T-helper 2 cell treated with Interferon-gamma antibody and Interleukin-4, amounts not matched to agents 5 μg/mL and 100 μg/mL, for 36 hours (primary cell): ENCODE measurements at places on chromosomes 5 and 9.
A peak's percentile ranks its signal among the peaks of the same experiment; 100 is the strongest.

DNA sequence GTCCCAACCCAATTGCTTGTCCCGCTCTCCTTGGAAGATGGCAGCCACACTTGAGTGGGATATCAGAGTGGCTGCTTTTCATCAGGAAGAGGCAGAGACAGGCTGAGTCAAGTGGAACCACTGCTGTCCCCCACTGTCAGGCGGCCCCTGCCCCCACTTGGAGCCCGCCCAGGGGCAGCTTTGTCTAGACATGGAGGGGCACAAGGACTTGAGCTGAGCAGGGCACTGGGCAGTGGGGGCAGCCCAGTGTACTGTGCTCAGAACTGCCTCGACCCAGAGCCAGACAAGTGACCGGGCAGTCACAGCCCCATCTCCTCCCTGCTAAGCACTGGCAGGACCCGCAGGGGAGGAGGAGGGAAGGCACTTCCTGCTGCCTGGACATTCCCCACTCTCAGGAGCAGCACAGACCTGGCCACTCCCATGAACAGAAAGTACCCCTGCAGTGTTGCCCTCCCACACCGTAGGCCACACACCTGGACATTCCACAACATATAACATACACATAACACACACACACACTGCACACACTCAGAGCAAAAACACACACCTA lies 91.0 kb downstream of the MRPL36 start:
- no peak for DNase-seq

DNA sequence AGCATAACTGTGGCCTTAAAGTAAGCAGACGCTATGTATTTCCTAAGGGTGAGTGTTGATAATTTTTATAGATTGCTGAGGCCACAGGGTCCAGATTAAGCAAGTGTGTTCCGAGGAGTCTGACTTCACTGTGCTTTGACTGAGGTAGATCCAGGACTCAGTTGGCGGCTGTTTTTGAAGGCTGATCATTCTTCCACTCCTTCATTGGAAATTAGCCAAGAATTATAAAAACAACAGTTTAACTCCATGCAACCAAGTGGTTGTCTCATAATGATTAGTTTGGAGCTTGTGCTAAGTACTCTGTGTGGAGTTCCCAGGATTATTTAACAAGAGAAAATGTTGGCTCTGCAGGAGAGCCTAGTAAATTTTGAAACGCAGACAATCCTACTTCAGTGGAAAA lies 19.1 kb downstream of the IQGAP2 start:
- no peak for DNase-seq

DNA sequence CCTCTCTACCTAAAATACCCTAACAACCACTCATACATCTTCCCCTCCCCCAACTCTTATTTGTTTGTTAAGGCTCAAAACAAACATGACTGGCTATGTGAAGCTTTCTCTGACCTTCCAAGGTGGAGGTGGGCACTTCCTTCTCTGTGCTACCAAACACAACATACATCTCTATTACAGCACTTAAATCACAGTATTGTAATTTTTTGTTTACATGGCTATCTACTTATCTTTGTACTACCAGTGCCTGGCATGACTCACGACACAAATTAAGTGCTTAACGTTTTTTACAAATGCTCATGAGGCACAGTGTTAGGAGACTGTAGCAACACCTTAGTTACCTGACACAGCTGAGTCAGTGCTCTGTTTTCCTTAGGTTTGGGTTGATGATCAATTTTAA lies 18.6 kb downstream of the HOMER1 start:
- no peak for DNase-seq

DNA sequence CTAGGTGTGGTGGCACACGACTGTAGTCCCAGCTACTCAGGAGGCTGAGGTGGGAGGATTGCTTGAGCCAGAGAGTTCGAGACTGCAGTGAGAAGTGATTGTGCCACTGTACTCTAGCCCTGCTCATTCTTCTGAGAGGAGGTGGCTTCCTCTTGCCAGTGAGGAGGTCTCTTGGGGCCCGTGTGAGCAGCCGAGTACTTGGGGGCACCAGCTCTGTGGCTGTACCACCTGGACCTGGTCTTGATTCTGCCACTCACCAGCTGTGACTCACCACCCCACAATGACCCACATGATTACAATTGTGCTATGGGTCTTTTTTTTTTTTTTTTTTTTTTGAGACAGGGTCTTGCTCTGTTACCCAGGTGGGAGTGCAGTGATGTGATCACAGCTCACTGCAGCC lies 18.0 kb upstream of the CRB2 start:
- DNase-seq: no peak

DNA sequence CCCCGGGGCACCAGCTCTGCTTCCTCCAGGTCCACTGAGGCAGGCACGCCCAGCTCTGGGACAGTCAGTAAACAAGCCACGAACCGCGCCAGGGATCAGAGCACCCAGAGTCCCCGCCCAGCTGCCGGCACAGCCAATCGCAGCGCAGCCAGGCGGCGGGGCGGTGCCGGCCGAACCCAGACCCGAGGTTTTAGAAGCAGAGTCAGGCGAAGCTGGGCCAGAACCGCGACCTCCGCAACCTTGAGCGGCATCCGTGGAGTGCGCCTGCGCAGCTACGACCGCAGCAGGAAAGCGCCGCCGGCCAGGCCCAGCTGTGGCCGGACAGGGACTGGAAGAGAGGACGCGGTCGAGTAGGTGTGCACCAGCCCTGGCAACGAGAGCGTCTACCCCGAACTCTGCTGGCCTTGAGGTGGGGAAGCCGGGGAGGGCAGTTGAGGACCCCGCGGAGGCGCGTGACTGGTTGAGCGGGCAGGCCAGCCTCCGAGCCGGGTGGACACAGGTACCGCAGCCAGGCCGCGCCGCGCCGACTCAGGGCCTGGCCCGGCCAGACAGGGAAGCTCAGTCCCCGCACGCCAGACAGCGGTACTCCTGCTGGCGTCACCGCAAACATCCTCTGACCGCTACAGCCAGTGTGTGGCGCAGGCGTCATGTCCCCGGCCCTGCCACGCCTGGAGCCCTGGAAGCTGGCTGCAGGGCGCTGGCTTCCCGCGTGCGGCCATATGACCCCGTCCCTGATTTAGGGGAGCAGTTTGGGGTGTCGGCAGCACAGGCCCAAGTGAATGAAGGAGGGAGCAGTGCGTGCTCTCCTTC lies at the start of gene CTSL:
CTSL (plus strand) TSS at position 220 of the 810 bp plus-strand sequence. CDS start 1,485 bp downstream, outside the sequence.
- DNase-seq: peak; percentile 37

DNA sequence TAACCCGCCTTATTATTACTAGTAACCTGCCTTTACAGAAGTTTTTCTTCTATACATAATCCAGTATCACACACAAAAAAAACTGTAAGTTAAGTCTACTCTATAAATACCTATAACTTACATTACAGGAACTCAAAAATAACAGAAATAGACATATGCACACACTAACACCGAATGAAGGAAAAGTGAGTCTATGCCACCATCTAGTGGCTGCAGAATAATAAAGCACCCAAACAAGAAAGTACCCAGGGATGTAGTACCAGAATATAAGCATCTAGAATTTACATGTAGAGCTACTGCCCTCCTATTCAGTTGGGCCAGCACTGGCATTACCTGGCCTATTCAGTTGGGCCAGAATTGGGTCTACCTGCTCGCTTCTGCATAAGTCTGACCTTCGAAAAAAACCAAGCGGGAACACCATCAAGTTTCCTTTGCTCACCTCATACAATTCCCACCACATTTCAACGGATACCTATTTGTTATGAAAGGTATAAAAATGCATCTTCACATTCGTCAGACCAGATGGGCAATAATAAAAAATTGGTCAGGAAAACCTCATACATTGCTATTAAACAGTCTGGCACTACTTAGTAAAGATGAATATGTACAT lies 4.0 kb upstream of the NIPSNAP3A start:
- no peak for DNase-seq

GRCh38 chr5:3489239-3489843 lies 106.3 kb upstream of the IRX1 start:
- no peak for DNase-seq

DNA sequence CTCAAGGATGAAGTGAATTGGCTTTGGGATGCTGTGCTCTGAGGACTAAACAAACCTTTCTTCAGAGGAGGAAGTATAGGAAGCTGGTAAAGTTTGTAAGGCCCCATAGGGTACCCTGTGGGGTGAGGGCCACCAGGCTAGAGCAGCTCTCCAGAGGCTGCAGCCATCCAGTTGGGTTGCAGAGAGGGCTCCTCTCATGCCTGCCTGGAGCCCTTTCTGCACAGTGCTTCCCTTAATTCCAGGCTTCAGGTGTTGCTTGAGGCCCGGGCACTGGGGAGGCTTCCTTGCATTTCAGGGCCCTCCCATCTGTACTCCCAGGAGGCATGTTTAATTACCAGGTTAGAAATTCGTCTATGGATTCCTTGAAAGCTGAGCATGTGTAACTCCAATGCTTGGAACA lies 95.3 kb upstream of the FSTL4 start:
- DNase-seq: no peak

DNA sequence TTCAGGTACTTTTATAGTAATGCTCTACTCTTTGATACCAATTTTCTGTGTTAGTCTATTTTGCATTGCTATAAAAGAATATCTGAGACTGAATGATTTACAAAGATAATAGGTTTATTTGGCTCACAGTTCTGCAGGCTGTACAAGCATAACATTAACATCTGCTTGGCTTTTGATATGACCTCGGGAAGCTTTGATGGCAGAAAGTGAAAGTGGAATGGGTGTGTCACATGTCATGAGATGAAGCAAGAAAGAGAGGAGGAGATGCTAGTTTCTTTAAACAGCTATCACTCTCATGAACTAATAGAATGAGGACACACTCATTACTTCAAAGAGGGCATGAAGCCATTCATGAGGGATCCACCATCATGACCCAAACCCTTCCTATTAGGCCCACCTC lies 270.9 kb upstream of the IL12B start:
- DNase-seq: no peak

DNA sequence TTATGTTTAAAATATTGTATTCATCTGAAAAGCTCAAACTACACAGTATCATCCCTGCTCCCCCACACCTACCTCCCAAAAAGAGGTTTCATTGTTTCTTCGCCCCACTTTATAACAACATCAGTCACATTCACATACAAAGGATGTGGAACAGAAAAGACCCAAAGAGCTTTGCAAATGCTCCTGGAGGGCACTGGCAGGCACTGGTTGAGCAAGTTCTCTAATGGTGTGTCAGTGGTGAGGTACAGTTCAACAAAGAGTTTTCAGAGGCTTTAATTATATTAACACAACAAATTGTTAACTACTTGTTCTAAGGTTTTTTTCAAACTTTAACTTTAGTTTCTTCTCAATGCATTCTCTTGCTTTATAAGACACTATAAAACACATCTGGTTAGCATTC lies 54.1 kb upstream of the ECM2 start:
- DNase-seq: no peak

DNA sequence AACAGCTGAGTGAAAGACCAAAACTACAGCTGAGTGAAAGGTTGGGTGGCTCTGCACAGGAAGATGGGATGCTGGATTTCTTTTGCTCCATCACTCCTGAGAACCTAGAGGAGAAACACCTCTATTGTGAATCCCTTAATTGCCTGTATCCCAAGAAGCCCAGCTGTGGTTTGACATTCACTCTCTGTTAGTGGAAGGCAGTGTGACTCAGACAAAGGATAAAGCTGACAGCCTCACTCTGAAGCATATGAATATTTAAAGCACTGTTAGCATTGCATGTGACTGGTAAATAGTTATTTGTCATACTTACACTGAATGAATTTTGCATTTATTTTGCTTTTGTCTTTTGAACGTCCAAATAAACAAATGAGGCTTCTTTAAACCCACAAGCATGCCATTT lies 367.1 kb upstream of the RIOK2 start:
- no peak for DNase-seq

DNA sequence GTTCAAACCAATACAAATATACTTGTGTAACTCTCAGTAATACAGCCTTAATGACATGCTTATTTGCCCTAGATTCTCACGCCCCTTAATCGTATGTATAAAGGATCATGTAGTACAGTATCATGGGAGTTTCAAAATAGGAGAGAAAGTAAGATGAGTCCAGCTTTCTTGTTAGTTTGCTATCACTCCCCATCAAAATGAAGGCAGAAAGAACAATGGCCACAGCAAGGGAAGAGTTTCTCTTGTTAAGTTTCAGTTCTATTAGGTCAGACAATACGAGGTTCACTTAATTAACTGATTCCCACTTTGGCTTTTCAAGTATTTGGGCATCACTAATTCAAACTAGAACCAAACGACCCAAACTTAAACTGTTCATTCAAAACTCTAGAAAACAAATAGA lies 55.4 kb downstream of the CDC14B start:
- no peak for DNase-seq

DNA sequence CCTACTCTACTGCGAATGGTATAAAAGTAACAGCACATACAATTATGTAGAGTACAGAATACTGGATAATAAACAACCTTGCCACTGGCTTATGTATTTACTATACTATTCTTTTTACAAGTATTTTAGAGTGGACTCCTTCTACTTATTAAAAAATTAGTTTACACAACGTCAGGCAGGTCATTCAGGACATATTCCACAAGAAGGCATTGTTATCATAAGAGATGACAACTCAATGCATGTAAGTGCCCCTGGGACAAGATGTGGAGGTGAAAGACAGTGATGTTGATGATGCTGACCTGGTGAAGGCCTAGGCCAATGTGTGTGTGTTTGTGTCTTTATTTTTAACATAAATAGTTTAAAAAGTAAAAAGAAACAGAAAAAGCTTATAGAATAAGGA lies 421.7 kb downstream of the CDH12 start:
- no peak for DNase-seq

GRCh38 chr5:135051399-135051798 lies 17.4 kb upstream of the PITX1 start:
- DNase-seq: no peak

DNA sequence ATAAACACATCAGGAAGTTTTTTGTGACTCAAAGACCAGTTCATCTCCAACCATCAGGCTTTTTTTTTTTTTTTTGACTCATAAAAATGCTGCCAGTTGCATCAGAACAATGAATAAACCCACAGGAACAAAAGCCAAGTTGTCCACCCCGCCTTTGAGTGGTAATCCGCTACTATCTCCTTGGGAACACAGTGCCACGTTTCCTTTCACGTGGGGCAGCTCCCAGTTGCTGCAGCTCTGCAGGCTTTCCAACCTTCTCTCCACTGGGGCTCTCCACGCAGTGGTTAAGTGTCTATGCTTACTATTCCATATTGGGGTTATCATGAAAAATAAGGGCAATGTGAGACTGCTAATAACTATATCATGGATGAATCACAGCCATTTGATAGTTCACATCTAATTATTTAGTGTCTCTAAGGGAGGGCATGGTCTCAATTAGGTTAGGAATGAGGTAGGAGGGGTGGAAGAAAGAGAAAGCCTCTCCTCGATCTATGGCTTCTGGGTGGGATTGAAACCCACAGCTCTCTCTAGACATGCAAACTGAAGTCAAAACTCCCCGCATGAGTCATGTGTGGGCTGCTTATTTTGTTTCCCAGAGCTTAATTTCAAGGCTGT lies 55.8 kb upstream of the ACTBL2 start:
- no peak for DNase-seq
